Activated T-helper 2 cell treated with anti-CD3 and anti-CD28 coated beads, Interferon-gamma antibody, Interleukin-2, Interleukin-4, amounts not matched to agents 10 μg/mL and 5 μg/mL and 100 μg/mL, durations not matched to agents 14 hours and 24 hours and 36 hours (primary cell): ENCODE measurements at places on chromosomes 12 and 14. TPM values are rescaled to one million over a fixed set of nuclear protein-coding genes. Genes with fewer than 3 reads are reported as not detected.

LBHD2 gene
- not detected in 2 replicates for total RNA-seq

DNA sequence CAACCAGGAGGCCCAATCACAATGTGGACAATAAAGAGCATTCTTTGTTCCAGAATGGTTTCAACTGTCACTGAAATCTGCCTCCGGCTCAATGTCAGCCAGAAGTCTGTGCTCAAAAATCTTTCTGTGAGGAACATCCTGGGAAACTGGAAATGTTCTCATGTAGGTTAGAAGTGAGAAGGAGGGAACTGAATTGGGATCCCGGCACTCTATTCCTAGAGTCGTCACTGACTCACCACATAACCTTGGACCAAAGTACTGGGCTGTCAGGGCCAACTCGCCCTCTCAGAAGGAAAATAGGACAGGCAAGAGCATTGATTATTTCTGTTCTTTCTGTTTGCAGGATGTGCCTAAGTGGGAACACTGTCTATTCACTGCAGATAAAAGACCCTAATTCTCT, 57.6 kb downstream of the PRKAB1 start:
- H3K4me3 ChIP-seq = no peak overlapping the region
- DNase-seq = no peak
- H3K4me1 ChIP-seq = no peaks in the 10 kb centered on the region
- H3K27me3 ChIP-seq = no peaks in the 10 kb centered on the region
- H3K36me3 ChIP-seq = peaks cover 33% of the 10 kb centered on the region

ATF1 gene
- total RNA-seq = 58.8 and 63.0 TPM in 2 replicates

PLEKHG7 gene
- total RNA-seq = not detected in 2 replicates

- DNase-seq = no peak
- no peaks in the 10 kb centered on the region for H3K36me3 ChIP-seq
- H3K4me3 ChIP-seq = no peak overlapping the region
- no peaks in the 10 kb centered on the region for H3K4me1 ChIP-seq
- H3K27ac ChIP-seq = no peak overlapping the region
Measured at GRCh38 chr12:80849337-80849736, 88.4 kb downstream of the LIN7A start.

- no peak overlapping the region for H3K27ac ChIP-seq
- H3K4me3 ChIP-seq = no peak overlapping the region
- DNase-seq = no peak
- H3K4me1 ChIP-seq = peaks cover 32% of the 10 kb centered on the region
Measured at GRCh38 chr12:92528586-92528985, 174.2 kb upstream of the PLEKHG7 start.

DNA sequence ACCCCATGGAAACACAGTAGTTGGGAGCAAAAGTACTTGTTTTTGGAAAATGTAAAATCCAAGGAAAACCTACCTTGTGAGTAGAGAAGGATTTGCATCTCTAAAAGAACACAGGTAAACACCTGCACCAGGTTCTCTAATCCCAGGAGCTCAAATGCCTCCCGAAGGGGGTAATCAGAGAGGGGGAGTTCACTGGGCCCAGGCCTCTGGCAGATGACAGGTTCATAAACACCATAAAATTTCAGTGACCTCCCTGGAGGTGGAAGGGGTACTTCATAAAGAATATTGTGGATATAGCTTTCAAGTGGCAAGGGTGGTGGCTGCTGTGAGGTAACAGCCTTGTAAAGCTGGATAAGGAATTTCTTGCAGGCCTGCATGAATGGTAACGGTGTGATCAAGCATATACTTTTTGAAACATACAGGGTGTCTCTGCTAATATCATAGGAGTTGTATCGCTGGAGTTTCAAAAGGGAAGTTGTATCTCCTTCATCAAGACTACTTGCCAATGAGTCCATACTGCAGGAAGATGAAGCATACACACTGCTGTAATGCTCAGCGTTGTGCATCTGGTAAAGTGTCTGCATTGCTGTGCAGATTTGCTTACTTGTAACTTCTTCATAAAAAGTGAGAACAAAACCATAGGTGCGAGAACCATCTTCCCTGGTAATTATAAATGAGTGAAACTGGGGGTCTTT, 111.3 kb downstream of the DENND5B start:
- DNase-seq = no peak
- no peak overlapping the region for H3K27ac ChIP-seq
- H3K4me3 ChIP-seq = no peak overlapping the region
- H3K36me3 ChIP-seq = no peaks in the 10 kb centered on the region
- H3K4me1 ChIP-seq = peaks cover 3% of the 10 kb centered on the region
- peaks cover 3% of the 10 kb centered on the region for H3K27me3 ChIP-seq

DNA sequence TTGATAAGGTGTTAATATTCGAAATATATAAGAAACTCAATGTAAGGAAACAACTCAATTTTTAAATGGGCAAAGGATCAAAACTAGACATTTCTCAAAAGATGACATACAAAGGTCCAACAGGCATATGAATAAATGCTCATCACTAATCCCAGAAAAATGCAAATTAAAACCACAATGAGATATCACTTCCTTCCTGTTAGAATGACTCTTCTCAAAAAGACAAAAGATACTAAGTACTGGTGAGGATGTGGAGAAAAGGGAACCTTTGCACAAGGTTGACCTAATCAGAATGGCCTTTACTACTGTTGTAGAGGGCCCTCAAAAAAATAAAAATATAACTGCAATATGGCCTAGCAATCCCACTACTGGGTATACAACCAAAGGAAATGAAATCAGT, 383.4 kb downstream of the KCNH5 start:
- no peaks in the 10 kb centered on the region for H3K36me3 ChIP-seq
- no peak overlapping the region for H3K4me3 ChIP-seq
- no peaks in the 10 kb centered on the region for H3K27me3 ChIP-seq
- H3K4me1 ChIP-seq = no peaks in the 10 kb centered on the region

CLEC4E gene
- total RNA-seq = not detected in 2 replicates

GRCh38 chr12:107395817-107396216, 289.8 kb upstream of the PWP1 start:
- no peak overlapping the region for H3K4me3 ChIP-seq
- no peak overlapping the region for H3K27ac ChIP-seq
- DNase-seq = no peak

DNA sequence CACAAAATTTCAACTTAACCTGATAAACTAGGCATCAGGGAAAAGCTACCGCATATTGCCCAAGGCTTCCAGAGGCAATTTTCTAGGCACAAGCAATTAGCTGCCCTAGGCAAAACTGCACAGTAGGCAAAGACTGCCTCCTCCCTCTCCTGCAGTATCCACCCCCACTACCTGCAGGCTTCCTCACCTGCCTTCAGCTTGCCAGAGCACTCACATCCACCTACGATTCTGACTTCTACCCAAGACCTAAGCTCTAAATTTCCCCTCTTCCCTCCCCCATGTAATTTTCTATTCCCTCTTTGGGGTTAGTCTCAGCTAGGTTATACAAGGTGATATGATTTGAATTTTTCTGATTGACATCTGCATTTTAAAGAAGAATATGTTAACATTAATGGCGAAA, 21.9 kb upstream of the CCDC196 start:
- DNase-seq = no peak
- no peaks in the 10 kb centered on the region for H3K36me3 ChIP-seq
- H3K27ac ChIP-seq = no peak overlapping the region
- H3K4me1 ChIP-seq = no peaks in the 10 kb centered on the region
- no peak overlapping the region for H3K4me3 ChIP-seq

NRIP2 gene
- total RNA-seq = not detected in 2 replicates

DNA sequence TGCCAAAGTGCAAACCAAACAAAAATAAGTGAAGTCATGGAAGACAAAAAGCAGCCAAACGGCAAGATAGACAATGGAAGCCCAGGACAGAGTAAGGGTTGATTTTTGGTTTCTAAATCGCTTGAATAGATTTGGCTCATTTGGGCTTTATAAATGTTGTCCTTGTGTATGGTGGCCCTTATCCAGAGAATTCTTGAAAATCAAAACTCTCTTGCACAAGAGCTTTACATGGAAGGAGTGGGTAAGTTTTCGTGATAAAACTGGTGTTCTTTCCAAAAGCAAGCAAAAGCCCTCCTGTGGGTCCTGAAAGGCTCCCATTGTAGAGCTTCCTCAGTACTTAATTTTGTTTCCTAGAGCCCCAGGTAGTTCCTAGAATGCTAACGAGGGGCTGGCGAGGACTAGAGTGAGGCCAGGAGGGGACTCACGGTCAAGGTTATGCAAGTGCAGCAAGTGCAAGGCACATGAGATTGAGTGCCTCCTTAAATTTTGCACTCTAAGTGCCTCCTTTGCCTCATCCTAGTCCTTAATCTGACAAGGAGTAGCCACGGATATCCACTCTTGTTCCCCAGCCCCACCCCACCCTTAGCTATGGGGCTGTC, 4.1 kb downstream of the SIX6 start:
- no peak overlapping the region for H3K4me3 ChIP-seq
- H3K4me1 ChIP-seq = peaks cover 8% of the 10 kb centered on the region
- peaks cover 79% of the 10 kb centered on the region for H3K27me3 ChIP-seq
- peaks cover 7% of the 10 kb centered on the region for H3K36me3 ChIP-seq

DNA sequence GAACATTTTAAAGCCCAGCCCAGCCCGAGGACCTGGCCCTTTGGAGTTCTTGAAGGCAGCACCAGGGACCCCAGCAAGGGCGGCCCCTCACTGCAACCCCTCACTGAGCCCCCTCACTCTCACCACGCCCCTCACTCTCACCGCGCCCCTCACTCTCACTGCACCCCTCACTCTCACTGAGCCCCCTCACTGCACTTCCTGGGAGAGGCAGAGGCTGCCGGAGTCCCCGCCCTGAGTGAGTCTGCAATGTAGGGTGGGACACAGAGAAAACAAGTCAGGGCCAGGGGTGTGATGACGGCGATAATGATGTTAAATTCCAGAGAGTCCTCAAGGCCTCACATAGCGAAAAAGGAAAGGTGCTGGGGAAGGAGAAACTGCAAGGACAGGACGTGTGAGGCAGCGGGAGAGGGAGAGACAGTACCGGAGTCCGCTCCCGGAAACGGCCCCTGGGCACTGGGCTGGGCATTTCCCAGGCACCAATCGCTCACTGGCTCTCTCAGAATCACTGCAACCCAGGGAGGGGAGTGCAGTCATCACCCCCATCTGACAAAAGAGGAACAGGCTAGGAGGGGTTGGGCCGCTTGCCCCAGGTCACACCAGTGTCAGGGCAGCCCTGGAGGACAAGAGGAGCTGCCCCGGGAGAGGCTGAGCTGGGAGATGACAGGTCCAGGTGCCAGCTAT, 24.9 kb downstream of the CCDC88C start:
- no peaks in the 10 kb centered on the region for H3K27me3 ChIP-seq
- H3K4me1 ChIP-seq = peaks cover 77% of the 10 kb centered on the region
- peaks cover 50% of the 10 kb centered on the region for H3K36me3 ChIP-seq
- H3K4me3 ChIP-seq = no peak overlapping the region

- no peaks in the 10 kb centered on the region for H3K27me3 ChIP-seq
- DNase-seq = no peak
- H3K4me3 ChIP-seq = no peak overlapping the region
Measured at GRCh38 chr14:75153295-75153694, 23.1 kb downstream of the TMED10 start.

DNA sequence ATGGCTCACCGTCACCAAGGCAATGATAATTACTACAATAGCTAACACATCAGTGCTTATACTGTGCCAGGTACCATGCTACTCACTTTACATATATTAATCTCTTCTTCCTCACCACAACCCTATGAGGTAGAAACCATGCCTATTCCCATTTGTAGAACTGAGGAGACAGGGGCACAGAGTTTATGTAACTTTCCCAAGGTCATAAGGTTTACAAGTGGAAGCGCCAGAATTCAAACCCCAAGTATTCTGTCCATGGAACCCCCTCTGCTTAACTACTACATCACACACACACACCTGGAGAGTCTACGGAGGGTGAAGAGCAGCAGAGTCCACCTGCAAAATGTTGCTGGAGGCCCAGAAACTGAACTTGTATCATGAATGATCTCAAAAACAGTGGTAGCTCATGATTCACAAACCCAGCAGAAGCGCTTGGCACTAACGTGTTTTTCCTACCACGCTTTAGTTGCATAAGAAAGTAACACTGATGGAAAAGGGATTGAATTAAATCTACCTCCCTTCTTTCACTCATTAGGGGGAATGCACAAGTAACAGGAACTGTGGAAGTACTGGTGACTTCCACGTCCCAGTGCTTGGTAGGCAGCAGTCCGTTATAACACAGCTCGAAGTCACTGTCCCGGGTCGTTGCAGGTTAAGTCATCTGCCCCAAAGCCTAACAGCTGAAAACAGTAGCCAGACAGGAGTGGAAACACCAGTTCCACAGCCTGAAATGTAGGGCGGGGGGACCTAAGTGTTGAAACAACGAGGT, 2.0 kb downstream of the ITPR2 start:
- DNase-seq = no peak
- no peaks in the 10 kb centered on the region for H3K27me3 ChIP-seq
- peak overlapping the region; percentile 79 for H3K4me3 ChIP-seq
- H3K36me3 ChIP-seq = peaks cover 25% of the 10 kb centered on the region
- H3K4me1 ChIP-seq = peaks cover 63% of the 10 kb centered on the region
- peak overlapping the region; percentile 68 for H3K27ac ChIP-seq

ERP27 gene
- total RNA-seq = 3.2 and 4.7 TPM in 2 replicates

- no peaks in the 10 kb centered on the region for H3K27me3 ChIP-seq
- no peaks in the 10 kb centered on the region for H3K36me3 ChIP-seq
- no peak overlapping the region for H3K27ac ChIP-seq
- DNase-seq = no peak
- H3K4me1 ChIP-seq = no peaks in the 10 kb centered on the region
Measured at GRCh38 chr14:87623616-87624015, 369.4 kb downstream of the GALC start.

DNA sequence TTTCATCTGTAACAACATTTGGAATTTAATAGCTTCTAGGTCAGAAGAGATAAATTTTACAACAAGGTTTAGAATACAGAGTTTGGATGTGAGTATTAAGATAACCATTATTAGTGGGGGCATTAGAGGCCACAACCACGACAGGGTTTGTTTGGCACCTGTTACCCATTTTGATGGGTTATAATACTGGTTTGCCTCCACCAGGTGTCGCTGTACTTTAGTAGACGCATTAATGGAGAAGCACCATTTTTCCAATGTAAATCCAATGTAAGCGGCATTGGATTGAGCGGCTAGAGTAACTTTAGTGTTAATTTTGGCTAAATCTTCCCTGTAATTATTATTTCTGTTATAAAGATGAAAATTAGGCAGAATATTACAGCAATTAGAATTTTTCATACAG, 136.2 kb downstream of the SLCO1B3 start:
- H3K27me3 ChIP-seq = no peaks in the 10 kb centered on the region
- H3K36me3 ChIP-seq = no peaks in the 10 kb centered on the region
- no peak for DNase-seq
- no peaks in the 10 kb centered on the region for H3K4me1 ChIP-seq

RNASE1 gene
- not detected in 2 replicates for total RNA-seq
